ENCODE measurements at places on chromosomes 12 and 14.

- peak; percentile 44 for DNase-seq
These were observed 1.6 kb upstream of the CHD4 start for GRCh38 chr12:6608592-6609281.

- no peak for DNase-seq
These were observed 4.3 kb upstream of the KRT72 start for GRCh38 chr12:52605542-52605941.

GRCh38 chr12:116331876-116332275, 54.4 kb upstream of the MED13L start:
- DNase-seq: no peak

DNA sequence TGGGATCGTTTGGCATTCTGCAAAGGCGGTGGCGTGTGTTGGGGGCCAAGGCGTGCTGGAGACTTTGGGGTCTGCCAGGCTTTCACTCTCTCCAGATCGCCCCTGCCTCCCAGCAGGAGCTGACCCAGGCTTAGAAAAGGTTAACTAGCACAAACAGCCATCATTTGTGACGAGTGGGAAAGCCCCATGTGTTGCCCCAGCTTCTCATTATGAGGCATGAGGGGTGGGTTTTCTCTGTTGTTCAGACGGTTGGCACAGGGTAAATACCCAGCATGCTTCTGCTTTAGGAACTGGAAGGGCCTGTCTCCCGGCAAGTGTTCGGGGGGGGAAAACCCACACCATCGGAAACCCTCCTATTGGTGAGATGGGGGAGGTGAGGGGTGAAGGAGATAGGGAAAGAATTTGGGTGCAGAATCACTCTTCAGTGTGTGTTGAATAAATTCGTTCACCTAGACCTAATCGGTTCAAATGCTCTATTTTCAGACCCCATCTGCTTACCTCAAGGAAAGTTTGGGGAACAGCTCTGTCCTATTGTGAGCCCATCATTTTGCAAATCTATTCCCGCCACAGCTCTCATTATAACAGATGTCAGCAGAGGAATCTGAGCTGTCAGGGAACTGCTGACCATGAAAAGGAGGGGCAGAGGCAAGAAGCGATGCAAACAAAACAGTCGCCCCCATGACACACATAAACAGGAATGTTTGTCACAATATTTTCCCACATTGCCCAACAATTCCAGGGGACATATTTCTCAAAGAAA, 34.7 kb upstream of the C12orf42 start:
- no peak for DNase-seq

DNA sequence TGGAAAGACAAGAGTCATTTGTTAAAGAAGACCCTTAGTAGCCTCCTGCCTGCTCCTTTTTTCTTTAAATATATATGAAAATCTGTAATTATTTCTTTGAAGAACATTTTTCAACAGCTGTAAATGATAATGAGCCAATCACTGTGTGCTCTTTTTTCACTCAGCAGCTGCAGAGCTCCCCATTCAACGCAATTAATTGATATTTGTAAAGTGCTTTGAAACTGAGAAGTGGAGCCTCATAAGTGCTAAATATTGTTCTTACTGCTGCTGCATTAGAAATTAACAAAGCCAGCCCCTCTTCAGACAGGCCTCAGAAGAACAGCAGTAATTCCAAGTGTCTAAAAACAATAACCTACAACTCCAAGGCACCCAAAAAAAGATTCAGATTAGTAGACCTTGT, 224.3 kb downstream of the GXYLT1 start:
- no peak for DNase-seq

DNA sequence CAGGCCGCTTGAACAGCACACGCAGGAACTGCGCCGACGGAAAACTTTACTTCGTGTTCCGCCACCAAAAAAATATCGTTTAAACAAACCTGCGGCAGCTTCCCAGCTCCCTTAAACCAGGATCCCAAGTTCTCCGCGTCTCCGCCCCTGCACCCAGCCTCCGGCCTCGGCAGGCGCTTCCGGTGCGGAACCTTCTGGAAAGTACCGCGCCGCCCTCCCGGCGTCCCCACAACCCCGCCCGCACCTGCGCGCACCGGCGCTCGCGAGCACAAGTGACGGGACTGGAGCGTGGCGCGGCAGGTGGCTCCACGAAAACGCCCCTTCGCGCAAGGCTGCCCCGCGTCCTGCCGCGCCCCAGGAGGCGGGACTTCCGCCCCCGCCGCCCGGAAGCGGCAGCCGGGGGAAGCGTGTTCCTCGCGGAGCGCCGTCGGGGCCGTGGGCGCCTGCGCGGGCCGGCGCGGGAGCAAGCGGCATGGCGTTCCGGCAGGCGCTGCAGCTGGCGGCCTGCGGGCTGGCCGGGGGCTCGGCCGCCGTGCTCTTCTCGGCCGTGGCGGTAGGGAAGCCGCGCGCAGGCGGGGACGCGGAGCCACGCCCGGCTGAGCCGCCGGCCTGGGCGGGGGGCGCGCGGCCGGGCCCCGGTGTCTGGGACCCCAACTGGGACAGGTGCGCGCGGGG, at the start of gene PGAM5:
Gene PGAM5 (plus strand): TSS at position 438 of the 675 bp plus-strand sequence. CDS start 35 bp downstream, at position 473.
- DNase-seq: peak; percentile 89

DNA sequence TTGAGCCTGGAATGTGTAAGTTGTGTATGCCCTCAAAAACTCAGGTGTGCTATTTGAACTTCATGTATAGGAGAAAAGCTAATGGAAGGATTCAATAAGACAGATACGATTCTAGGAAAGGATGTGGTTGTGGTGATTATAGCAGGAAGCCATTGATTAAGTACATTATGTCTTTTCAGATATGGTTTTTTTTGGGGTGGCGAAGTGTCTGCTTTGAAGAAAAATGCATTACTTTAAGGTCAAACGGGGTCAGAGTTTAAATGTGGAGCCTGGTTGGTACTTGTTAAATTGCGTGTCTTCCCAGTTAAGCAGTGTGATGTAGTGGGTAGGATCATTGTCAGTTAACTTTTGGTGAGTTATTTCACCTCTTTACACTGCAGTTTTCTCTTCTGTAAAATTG, 13.0 kb upstream of the NUP107 start:
- no peak for DNase-seq

DNA sequence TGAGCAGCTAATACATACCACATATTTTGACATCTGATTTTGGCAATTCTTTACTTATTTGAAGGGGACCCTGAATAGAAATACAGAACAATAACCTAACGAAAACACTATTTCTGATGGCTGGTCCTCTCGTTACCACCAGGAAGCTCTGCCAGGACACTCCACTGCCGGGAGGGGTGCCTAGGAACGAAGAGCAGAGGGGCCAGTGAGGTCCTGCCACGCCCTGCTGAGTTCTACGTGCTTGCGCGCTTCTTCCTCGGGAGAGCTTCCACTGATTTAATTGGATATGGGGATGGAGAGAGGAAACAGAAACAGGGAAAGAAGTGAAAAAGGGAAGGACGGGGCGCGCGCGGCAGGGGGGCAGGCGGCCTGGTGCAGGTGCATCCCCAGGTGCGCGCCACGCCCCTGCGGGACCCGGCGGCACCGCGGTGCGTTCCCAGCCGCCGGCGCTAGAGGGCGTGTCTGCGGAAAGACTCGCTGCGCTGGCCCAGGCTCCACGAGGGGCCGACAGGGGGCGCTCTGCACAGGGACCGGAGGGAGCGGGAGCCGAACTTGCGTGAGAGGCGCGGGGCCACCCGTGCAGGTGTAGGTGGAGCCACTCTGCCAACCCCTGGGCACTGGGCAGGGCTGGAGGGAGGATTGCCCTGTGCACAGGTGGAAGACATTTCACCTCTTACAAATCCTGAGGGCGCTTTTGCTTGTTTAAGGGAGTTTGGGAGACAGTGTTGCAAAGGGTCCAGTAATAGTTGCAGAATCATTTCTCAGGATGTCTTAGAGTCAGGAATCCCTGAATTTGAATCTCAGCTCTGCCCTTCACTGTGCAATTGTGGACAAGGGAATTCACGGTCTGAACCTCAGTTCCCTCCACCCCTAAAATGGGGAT, 986.3 kb upstream of the TMEM132C start:
- DNase-seq: peak; percentile 92

GRCh38 chr12:30296486-30296885, 399.2 kb downstream of the IPO8 start:
- no peak for DNase-seq

- DNase-seq: no peak
These were observed 23.9 kb downstream of the NID2 start for GRCh38 chr14:52044791-52045522.

- peak; percentile 44 for DNase-seq
These were observed 630 bp downstream of the NELL2 start for GRCh38 chr12:44875417-44875953.

GRCh38 chr12:97182769-97183168, 275.7 kb downstream of the NEDD1 start:
- DNase-seq: no peak

DNA sequence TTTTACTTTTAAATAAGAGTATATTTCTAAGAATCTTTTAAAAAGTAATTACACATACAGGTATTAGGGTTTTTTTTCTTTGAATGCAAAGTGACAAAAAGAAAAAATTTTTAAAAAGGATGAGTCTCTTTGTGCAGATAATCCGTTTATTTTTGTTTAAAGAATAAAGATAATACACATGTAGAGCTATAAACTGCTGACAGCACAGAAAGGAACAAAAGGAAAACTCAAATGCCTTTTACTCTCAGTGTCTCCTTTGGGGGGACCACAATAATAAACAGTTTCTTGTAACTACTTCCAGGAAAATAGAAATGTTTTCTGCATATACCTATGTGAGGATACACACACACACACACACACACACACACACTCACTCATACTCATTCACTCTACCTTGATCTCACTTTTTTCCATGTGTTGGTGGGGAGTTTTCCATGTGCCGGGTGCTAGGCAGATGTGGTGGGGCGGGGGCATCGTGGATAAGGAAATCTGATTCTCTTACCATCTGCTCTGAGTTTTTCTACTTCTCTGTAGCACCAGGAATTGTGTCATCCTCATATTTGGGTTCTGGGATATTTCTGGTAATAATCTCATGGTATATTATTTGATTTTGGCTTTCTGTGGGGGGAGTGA, 58.1 kb downstream of the KCTD10 start:
- no peak for DNase-seq

DNA sequence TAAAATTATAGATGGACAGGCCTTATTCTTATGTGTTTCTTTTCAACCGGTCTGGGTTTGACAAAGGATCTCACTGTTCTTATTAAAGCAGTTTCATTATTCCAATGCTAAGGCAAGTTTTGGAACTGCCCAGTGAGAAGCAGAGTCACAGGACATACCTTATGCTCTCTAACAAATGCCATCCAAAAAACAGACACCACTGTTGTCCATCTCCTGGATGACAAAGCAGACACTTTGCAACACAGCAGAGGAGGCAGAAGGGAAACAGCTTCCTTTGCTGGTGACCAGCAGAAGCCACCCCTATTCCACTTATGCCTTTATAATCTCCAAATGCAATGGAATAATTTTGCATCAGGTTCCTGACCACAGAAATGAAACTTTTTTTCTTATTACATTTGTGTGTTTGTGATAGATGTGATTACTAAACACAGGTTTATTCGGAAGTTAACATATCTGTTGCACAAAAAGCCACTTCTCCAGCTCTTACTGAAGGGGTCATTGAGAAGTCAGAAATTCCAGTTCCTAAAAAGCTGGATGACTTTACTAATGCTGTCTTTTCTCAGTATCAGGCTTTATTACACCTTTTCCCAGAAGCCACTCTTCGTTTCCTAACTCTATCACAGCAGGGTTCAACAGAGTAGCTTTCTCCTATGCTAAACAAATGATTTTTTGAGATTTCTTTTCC, 115.6 kb downstream of the BTG1 start:
- DNase-seq: no peak

DNA sequence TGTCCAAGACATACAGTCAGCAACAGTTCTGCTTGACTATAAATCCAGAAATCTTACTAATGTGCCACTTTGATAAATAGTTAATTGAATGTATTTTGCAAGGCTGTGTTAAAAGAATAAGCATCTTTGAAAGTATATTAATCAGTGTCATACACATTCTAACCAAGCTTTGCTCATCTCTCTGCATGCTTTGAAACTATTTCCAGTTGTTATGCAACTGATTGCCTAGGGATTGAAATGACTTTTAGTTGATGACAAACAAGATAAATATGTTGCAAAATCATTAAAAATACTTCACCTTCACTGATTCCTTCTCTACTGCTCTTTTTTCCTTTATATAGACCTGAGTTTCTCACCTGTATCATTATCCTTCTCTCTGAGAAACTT, 91.3 kb downstream of the AEBP2 start:
- no peak for DNase-seq

GRCh38 chr14:54332490-54332889, 64.3 kb upstream of the CDKN3 start:
- no peak for DNase-seq

DNA sequence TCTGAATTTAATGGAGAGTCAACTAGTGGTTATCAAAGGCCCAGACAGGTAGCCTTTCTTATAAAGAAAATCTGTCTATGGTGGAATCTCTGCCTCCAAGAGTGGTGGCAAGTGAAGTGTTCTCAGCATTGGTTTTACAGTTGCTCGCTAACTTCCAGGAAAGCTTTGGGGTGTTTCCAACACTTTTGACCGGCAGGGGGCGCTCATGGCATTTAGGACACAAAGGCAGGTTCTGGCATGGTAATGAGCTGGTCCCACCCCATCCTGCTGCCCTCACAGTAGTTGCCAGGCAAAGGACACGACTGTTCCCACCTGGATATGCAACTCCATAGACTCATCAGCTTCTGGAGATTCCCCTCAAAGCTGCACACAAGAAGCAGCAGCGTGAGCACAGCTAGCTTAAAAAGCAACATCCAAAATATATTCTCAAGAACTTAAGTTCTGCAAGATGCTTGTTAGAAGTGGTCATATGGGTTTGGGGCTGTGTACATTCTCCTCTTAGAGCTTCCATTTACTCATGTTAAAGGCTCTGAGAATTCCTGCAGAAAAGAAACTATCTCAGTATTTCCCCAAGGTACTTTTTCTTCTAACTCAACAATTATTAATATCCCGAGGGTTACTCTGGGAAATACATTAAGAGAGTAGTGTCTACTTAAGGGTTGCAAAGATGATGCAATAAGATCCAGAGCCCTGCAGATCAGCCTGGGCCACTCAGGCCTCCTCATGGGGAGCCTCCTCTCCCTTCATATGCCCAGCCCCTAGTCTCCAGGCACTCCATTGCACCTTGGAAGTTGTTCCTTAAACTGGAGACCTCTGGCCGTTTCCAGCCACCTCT, 14.8 kb downstream of the PROX2 start:
- peak; percentile 99 for DNase-seq

DNA sequence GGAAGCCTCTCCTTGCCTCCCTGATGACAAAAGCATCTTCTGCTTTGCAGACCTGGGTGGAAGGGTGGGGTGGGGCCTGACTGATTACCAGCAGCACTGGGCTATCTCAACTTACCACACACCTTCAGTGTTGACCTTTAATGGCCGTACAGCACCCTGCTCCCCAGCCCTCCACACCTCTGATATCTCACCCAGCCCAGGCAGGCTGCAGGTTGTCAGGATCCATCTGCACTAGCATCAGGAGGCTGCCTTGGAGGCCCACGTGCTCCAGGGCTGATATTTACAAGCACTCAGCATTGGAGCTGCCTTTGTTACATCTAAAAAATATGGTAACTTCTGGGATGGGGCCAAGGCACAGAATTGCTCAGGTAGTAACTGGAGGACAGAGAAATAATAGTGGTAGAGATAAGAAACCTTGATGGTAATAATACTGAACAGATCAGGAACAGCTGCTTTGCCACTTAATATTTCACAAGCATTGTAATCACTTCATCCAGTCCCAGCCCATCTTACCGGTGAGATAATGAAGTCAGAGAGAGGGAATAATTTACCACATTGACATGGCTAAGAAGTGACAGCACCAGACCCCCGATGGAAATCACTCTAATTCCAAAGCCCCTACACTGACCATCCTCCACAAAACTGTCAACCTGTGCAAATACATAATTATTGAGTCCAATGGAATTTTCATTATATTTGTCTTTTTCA, 125.2 kb upstream of the RFLNA start:
- DNase-seq: no peak

- no peak for DNase-seq
These were observed 7.5 kb upstream of the IFT81 start for GRCh38 chr12:110116623-110117022.

- no peak for DNase-seq
These were observed 2.9 kb upstream of the PPFIBP1 start for GRCh38 chr12:27521066-27521465.

Measured in stimulated activated CD8-positive, alpha-beta memory T cell treated with anti-CD3 and anti-CD28 coated beads, Interleukin-4, amount 100 ng/mL, for 48 hours (primary cell).